ENCODE measurements at places on chromosomes 12 and 14. TPM values are rescaled to one million over a fixed set of nuclear protein-coding genes. Genes with fewer than 3 reads are reported as not detected.

DNA sequence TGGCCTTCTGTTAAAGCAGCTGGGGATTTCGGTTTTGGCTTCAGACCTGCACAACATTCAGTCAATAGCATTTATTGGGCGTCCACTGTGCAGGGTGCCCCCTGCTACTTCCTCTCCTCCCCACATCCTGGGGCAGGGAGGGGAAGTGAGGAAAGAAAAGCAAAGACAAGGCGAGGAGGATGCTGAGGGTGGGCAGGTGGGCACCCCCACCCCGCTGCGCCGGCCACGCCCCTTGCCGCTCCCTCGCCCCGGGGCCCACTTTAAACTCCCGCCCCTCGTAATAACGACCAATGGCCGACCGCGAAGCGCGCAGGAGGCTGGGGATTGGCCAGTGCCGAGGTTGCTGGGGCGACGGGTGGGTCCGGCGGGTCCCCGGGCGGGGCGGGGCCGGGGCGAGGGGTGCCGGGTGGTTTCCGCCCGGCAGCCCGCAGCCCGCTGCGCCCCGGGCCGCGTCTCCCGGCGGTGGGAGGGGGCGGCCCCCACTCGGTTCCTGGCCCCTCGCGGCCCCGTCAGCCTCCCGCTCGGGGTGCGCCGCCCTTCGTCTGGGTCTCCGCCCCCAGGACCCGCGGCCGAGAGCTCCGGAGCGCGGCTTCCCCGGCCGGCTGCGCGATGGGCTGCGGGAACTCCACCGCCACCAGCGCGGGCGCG is at the start of gene C12orf75:
C12orf75 (plus strand) TSS at position 409 of the 648 bp plus-strand sequence; CDS start at position 610, 201 bp downstream.
- peak; percentile 93 for DNase-seq

GRCh38 chr14:85175556-85175955 is 354.4 kb upstream of the FLRT2 start:
- DNase-seq: no peak

DNA sequence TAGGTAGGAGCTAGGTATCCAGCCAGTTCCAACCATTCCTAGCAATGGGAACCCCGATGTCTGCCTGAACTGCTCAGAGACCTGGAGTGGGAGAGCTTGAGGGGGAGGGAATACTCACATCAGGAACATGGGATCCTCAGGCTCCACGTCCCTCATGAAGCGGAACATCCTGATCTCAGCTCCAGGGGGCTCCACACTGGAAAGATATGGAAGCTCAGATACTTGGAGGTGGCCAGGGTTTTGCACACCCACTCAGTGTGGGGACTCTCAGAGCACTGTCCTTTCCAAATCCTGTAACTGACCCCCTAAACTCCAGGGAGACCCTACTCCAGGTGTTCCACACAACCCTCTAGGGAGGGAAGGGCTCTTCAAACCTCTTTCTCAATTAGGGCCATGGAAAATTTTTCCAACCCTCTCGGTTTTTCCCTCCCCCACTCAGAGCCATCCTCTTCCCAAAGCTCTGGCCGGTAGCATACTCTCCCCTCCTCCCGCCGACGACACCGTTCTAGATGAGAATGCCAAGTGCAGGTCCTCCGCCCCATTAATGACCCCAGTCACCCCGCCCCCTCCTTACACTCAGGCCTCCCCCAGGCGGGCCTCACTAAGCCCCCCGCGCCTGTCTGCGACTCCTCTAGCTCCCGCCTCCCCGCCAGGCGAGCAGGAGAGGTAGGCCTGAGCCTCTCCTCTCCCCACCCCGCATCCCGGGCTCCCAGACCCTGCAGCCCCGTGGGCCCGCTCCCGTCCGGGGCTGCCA is 597 bp downstream of the MLF2 start:
- DNase-seq: peak; percentile 68

GRCh38 chr14:36014236-36014635 is 162.3 kb downstream of the PTCSC3 start:
- no peak for DNase-seq

DNA sequence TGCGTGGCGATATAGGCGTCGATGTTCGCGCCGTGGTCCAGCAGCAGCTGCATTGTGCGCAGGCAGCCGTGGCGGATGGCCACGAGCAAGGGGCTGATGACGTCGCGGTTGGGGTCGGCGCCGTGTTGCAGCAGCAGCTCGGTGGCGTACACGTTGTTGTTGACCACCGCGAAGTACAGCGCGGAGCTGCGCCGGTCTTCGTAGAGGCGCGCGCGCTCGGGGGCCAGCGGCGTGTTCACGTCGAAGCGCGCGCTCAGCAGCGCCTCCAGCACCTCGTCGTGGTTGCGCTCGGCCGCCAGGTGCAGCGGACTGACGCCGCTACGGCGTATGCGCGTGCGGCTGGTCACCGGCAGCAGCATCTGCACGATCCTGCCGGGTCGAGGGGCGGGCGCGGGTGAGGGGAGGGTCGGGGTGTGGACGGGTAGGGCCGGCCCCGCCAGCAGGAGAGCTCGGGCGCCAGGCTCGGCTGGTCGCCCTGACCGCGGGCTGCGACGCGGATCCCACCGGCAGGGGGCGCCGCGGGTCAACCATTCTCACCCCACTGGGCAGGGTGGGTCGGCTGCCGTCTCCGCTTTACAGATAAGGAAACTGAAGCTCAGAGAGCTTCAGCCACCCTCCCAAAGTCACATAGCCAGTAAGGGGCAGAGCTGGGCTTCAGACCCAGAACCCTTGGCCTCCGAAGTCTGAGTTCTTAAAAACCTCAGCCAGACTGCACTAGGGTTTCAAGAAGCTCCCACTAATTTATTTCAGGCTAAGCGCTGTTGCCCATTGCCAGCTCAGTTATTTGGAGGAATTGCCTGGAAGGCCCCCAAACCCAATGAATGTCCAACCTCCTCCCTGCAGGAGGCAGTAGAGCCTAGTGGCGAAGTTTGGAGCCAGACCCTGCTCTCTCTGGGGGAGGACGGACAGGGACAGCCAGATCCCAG is 12.4 kb downstream of the FAM181A start:
- peak; percentile 93 for DNase-seq

GRCh38 chr14:34981743-34982420 is 910 bp upstream of the SRP54 start:
- no peak for DNase-seq

DNA sequence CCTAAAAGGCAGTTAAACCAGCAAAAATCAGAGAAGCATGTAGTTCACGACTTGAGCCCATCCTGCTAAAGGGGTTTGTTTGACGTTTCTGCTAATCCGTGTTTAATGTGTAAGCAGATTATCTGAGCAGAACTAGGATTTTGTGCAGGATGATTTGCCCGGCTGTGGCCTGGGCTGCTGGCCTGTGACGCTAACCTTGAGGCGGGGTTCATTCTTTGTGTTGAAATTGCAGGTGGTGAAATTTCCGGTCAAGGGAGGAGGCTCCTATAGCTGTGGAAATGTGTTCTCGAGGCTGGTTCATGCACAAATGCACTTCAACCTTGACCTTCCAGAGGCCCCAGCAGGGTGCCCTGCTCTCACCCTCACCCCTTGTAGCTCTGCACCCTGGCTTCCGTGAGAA is 63.7 kb downstream of the SLC24A4 start:
- DNase-seq: no peak

GRCh38 chr14:60815371-60815770 is 80.8 kb downstream of the MNAT1 start:
- DNase-seq: no peak

DNA sequence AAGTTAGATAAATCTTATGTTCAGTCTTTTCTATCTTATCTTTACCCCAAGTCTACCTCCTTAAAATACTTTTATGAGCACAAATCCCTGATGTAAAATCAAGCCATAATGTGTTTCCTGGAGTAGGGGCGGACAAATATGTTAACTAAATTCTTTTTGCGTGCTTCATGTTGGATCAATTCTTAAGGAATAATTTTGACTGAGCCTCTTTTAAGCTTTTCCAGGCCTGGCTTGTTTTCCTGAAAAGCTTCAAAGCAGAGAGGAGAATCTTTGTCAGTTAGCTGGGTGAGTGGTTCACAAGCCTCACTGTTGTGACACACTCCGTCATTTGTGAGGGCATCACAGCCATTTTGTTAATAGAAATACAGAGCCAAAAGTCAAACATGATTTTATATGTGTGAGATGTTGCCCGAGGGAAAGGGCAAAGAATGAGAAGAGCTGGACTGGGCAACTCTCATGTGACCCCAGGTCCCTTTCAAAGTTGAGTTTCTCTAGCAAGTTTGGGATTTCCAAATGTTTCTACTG is 468.9 kb downstream of the RGS6 start:
- DNase-seq: no peak

- DNase-seq: no peak
Observed at GRCh38 chr12:6695313-6696045, 5.1 kb downstream of the PIANP start.

DNA sequence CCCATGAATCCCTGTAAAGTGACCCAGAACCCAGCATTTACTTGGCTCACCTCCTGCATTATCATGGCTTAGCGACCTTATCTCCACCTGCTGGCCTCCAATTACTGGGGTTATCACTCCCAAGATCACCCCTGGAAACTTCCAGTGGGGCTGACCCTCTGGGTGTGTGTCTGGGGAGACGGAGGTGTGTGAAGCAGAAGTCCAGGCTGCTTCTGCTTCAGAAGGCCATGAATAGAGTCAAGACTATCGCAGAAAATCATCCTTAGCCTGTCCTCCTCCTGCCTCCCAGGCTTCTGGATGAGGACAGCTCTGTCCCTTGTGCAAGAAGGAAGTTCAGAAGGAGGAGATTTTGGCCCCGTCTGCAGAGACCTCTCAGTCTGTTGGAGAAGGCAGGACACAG is 408 bp upstream of the KRT72 start:
- DNase-seq: peak; percentile 20

DNA sequence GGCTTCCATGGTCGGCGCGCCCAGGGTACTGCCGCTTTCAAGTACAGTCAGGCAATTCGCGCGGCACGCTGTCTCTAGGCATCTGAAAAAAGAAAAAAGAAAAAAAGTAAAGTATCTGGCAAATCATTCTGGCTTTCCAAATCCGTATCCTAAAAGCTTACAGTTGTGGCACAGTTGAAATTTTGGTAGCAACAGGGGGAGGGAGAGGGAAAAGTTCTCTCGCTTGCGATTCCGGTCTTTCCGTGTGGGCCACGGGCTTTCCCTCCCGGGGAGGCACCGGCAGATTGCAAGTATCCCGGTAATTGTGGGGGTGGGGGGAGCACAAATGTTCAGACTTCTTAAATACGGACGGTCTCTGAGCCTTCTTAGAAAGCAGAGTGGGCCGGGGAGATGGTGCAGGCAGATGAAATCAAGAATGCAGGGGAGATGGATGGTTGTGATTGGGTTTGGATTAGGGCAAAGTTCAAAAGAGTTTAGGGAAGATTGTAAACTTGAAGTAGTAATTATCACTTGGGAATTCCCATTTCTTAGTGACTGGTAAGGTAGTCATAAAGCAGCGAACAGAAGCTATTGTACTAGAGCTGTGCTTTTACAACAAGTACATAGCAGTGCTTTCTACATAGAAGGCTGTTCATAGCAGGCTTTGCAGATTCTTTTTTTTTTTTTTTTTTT is 1.2 kb downstream of the SOCS2 start:
- DNase-seq: no peak

DNA sequence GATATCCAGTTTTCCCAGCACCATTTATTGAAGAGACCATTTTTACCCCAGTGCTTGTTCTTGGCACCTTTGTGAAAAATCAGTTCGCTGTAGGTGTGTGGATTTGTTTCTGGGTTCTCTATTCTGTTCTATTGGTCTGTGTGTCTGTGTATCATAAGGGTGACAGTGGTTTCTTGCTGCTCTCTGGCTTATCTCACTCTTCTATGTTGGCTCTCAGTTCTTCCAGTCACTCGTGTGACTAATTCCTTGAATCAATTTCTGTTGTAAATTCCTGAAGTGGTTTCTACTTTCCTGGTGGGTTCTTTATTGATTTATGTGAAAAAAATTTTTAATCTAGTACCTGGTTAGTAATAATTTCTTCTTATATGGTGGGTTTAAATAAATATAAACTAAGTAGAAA is 58.3 kb downstream of the OTOGL start:
- DNase-seq: no peak

DNA sequence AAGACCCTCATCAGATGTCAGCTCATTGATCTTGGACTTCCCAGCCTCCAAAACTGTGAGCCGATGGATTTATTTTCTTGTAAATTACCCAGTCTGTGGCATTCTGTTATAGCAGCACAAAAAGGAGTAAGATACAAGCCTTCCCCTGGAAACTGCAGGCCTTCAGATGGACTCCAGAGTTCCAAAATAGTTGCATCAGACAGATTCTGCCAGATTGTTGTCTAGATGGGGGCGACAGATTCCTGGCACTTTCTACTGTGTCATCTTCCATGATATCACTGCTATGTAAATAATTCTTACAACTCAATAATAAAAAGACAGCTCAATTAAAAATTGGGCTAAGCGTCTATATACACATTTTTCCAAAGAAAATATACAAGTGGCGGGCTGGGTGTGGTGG is 17.2 kb upstream of the MARK3 start:
- DNase-seq: no peak

DNA sequence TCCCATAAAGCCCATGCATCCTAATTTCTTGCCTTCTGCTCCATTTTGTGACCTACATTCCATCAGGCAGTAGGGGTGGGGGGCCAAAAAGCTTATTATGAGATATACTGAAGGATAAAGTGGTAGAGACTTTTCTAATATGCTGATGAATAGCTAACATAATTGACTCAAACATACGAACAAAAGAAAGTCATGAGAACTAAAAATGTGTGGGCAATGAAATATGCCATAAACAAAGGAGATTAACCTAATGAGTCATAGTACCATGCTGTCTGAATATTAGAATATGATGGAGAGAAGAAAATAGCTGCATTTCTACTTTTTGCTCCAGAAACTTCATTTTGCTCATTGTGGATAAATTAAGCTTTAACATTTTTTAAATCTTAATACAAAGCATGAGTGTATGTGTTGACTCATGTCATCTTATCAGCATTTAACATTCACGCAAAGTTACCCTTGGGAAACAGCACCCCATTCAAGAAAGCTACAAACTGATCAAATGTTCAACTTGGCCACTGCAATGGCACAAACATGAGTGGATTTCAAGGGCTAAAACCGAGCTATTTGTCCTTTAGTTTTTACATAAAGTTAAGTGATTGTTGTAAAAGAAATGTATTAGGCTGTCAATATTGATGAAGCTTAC is 64.0 kb upstream of the DIO2 start:
- no peak for DNase-seq

DNA sequence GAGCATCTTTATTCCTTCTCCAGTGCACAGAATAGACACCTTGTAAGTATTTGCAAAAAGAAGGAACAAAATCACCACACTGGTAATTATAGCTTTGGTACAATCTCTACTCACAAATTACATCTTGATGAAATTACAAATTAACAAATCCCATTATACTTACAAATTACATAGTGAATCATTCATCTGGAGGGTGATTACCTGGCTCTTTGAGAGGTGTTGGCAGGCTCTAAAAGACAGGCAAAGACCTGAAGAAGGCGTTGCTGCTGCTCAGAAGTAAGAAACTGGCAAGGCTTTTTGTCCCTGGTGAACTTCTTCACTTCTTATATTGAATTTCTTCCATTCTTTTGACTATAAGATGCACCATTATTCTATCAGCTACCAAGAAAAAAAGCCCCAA is 21.7 kb upstream of the LMNTD1 start:
- DNase-seq: no peak

- no peak for DNase-seq
Observed at GRCh38 chr12:84135586-84136279, 776.9 kb downstream of the SLC6A15 start.

- DNase-seq: no peak
Observed at GRCh38 chr14:30064454-30064853, 136.8 kb upstream of the PRKD1 start.

Gene KLRB1
- not detected for total RNA-seq

Gene KCNA1
- total RNA-seq: 0.92 TPM

Gene DIO3
- total RNA-seq: 0.20 TPM

Gene DCAF11
- 73.4 TPM for total RNA-seq

Gene NGB
- total RNA-seq: 0.11 TPM

Gene ENDOU
- not detected for total RNA-seq

Gene INHBC
- total RNA-seq: not detected

Gene C12orf50
- total RNA-seq: 0.17 TPM

Measured in H9 (cell line).